ENCODE measurements at places on chromosomes 7 and 10. TPM values are rescaled to one million over a fixed set of nuclear protein-coding genes. Genes with fewer than 3 reads are reported as not detected.

Gene HK1
- 95.0 TPM for total RNA-seq

DNA sequence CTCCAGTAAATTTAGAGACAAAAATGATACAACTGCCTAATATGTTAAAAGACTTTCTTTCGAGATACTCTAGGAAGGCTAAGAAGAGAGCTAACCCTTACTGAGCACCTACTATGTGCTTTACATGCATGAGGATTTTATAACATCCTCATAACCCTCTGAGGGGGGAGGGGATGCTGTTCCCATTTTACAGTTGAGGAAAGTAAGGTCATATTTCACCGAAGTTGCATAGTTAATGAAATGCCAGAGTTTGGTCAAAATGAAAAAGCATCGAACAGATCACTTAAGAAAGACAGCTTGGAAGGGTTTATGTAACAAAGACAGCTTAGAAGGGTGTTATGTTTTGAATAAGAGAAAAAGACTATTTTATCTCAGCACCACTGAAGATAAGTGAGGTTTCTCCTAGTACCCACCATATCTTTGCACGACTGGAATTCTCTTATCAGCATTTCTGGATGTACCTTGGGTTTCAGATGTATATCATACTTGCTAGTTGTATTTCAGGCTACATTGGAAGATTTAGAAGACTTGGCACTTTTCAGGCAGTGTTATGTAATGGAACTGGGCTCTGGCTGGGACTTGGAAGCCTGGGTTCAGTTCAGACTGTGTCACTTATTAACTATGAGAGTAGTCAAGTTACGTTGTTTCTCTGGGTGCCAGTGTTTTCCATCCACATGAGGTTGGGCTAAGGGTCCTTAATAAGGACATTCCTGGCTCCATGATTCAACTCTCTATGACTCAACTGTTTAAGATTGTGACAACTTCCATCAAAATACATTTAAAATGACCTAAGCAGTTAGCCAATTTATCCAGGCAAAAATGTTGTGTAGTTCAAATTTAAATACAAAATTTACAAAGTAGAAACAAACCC lies 6.0 kb downstream of the RHOBTB1 start:
- H3K27me3 ChIP-seq = no peaks in the 10 kb centered on the region
- H3K4me3 ChIP-seq = no peak overlapping the region
- peak overlapping the region; percentile 34 for H3K27ac ChIP-seq
- peak; percentile 78 for DNase-seq
- H3K36me3 ChIP-seq = no peaks in the 10 kb centered on the region

Gene MBL2
- not detected for total RNA-seq

DNA sequence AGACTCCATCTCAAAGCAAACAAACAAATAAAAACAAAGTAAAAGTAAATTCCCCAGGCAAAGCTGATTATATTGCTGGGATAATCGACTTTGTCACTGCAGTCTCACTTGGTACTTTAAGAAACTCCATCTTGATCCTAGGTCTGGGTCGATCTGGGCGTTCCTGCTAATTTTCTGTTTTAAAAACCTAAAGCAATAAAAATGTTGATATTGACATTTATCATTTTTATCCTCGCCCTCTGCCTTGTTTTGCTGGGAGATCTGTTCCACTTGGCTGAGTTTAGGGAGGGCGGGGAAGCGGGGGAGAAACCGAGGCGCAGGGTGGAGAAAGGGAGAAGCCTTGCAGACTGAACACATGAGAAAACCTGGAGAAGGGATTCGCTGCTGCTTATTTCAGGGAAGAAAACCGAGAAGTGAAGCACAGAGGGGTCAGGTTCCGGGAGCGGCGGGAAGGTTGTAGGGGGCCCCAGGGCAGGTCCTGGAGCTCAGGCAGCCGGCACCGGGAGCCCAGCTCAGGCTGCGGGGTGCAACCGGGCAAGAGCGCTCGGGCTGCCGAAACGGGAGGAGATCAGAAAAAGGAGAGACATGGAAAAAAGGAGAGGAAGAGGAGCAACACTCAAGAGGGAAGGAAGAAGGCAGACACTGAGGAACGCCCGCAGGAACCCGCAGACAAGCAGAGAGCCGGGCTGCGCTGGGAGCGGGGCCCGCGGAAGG lies 27.3 kb upstream of the KMT2C start:
- no peaks in the 10 kb centered on the region for H3K4me1 ChIP-seq
- H3K4me3 ChIP-seq = peak overlapping the region; percentile 75
- H3K27ac ChIP-seq = peak overlapping the region; percentile 37
- H3K27me3 ChIP-seq = no peaks in the 10 kb centered on the region
- peak; percentile 61 for DNase-seq
- no peaks in the 10 kb centered on the region for H3K36me3 ChIP-seq

DNA sequence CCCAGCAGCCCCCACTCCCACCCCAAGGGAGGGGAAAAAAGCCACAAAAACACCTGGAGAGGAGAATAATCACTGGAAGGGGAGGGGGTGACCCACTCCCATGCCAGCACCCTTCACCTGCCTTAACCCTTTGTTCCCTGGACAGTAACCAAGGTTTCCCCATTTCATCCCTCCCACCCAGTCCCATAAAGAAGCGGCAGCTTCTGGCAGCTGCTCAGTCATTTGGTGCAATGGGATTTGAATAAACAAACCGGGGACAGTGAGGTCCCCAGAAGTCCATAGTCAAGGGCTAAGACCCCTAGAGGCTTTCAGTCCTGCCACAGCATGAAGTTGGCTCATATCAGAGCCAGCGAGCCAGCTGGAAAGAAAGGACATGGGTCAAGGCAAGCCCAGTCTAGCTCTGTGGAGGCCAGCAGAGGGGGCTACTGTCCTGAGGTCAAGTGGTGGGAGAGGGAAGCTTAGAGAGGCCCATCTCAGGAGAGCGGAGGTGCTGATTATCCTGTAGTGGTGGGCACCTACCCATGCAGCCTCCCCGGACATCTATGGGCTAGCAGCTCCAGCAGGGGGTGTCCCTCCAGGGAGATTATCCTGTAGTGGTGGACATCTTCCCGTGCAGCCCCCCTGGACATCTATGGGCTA lies 58.9 kb upstream of the LBX1 start:
- H3K36me3 ChIP-seq = no peaks in the 10 kb centered on the region
- peaks cover 4% of the 10 kb centered on the region for H3K4me1 ChIP-seq
- no peak overlapping the region for H3K27ac ChIP-seq
- peaks cover 69% of the 10 kb centered on the region for H3K27me3 ChIP-seq
- H3K4me3 ChIP-seq = no peak overlapping the region
- DNase-seq = no peak

GRCh38 chr10:130686689-130687300 lies 550.6 kb downstream of the GLRX3 start:
- no peak for DNase-seq
- H3K36me3 ChIP-seq = no peaks in the 10 kb centered on the region
- no peaks in the 10 kb centered on the region for H3K27me3 ChIP-seq
- no peak overlapping the region for H3K27ac ChIP-seq
- H3K4me3 ChIP-seq = no peak overlapping the region

DNA sequence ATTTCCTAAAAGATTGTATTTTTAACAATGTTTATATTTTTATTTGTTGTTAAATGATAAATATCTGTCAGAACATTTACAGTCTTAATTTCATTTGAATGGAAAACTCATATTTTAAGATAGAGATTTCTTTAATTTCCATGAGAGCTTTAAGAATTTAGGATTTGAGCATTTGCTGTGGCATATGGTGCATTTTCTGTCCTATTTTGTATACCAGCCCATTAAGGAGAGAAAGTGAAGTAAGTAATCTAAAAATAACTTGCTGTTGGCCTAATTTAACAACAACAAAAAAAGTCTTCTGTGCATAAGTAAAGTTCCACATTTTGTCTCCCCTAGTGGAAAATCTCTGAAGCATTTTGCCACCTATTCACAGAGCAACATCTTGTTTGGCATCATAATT lies 190.9 kb upstream of the PPP1R3A start:
- DNase-seq = no peak
- no peak overlapping the region for H3K4me3 ChIP-seq
- no peaks in the 10 kb centered on the region for H3K4me1 ChIP-seq
- H3K27me3 ChIP-seq = no peaks in the 10 kb centered on the region

DNA sequence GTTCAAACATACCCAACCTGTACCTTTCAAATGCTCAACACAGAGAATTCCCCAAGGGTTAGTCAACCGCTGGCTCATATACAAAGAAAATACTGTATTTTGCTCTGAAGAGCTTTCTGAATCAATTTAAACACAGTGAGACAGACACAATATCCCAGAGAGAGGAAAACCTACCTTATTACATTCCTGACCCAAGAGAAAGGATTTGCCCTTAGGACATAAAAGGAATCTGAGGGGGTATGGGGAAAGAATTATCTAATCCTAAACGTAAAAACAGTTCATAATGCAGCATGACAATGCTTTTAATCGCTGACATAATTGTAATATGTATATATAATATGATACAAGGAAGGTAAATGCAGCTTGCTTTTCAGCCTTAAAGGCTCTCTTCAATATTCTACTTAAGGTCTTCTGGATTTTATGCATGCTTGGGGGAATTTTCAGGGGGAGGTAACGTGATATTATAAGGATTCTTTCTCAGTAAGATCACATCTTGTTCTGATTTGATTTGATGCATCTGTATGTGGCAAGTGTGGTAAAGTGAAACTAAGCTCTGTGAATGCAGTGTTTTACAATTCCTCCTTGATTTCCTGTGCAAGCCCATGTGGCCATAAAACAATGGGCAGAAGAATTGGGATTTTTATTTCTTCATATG lies 240.5 kb downstream of the GLI3 start:
- peak overlapping the region; percentile 4 for H3K4me3 ChIP-seq
- DNase-seq = peak; percentile 81
- H3K27ac ChIP-seq = peak overlapping the region; percentile 76
- H3K36me3 ChIP-seq = no peaks in the 10 kb centered on the region
- peaks cover 48% of the 10 kb centered on the region for H3K4me1 ChIP-seq

GRCh38 chr7:120436487-120437060 lies 163.6 kb downstream of the KCND2 start:
- no peaks in the 10 kb centered on the region for H3K27me3 ChIP-seq
- H3K4me3 ChIP-seq = no peak overlapping the region
- no peak for DNase-seq
- no peaks in the 10 kb centered on the region for H3K36me3 ChIP-seq

DNA sequence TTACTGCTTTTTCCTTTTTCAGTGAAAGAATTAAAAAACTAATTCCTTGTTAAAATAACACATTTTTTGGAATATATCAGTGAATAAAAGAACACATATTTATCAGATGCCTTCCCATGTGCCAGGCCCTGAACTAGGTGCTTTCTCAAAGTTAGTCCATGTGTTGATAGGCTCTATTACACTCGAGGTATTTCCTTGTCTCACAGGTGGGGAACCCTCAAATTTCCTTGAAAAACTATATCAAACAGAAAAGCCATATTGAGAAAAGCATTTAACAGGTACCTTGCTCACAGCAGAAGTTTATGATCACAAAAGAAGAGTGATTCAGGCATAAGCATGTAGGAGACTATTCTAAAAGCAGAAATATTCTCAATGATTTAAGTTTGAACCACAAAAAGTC lies 75.6 kb upstream of the OGDHL start:
- no peak for DNase-seq
- H3K4me1 ChIP-seq = peaks cover 3% of the 10 kb centered on the region
- no peak overlapping the region for H3K27ac ChIP-seq

Gene SPDYE11
- not detected for total RNA-seq

- peaks cover 2% of the 10 kb centered on the region for H3K27me3 ChIP-seq
- H3K27ac ChIP-seq = no peak overlapping the region
- H3K4me1 ChIP-seq = no peaks in the 10 kb centered on the region
- no peak overlapping the region for H3K4me3 ChIP-seq
- no peaks in the 10 kb centered on the region for H3K36me3 ChIP-seq
Observed at GRCh38 chr7:149827089-149827981, 10.8 kb upstream of the ZNF862 start.

DNA sequence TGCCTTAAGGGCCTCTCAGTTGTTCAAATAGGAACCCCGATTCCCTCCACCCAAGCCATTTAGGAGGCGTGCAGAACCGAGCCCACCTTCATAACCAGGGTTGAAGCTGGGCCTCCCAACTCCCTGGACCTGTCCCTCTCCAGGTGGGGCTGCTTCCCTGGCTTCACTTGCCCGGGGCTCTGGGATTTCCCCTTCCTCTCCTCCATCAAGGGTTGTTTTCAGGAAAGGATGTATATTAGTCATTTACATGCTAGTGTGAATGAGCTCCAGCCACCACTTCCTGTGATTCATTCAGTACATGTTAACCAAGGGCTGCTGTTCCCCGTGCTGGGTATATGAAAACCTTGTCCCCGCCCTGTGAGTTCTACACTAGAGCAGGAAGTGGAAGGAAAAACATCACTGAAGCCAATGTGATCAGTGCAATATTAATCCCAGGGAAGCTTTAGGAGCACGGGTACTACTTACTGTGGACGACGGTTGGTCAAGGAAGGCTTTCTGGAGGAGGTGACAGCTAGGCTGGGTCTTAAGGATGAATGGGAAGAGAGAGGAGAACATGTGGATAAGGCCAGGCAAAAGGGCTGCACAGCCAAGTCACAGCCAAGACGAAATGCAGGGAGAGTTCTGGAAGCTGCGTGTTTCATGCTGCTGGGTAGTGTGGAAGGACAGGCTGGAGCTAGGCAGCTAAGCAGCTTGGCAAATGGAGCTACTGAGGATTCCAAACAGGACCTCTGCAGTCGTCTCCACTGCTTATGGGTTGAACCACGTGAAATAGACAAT lies 150.1 kb upstream of the SHH start:
- no peaks in the 10 kb centered on the region for H3K36me3 ChIP-seq
- DNase-seq = peak; percentile 91
- H3K4me3 ChIP-seq = no peak overlapping the region
- no peaks in the 10 kb centered on the region for H3K27me3 ChIP-seq
- H3K4me1 ChIP-seq = peaks cover 24% of the 10 kb centered on the region

Gene TMEM130
- total RNA-seq = 8.9 TPM

- peak overlapping the region; percentile 70 for H3K4me3 ChIP-seq
- peaks cover 57% of the 10 kb centered on the region for H3K4me1 ChIP-seq
- no peaks in the 10 kb centered on the region for H3K36me3 ChIP-seq
- no peaks in the 10 kb centered on the region for H3K27me3 ChIP-seq
- H3K27ac ChIP-seq = peak overlapping the region; percentile 62
Observed at GRCh38 chr10:21516242-21517131, 9.0 kb downstream of the SKIDA1 start.

DNA sequence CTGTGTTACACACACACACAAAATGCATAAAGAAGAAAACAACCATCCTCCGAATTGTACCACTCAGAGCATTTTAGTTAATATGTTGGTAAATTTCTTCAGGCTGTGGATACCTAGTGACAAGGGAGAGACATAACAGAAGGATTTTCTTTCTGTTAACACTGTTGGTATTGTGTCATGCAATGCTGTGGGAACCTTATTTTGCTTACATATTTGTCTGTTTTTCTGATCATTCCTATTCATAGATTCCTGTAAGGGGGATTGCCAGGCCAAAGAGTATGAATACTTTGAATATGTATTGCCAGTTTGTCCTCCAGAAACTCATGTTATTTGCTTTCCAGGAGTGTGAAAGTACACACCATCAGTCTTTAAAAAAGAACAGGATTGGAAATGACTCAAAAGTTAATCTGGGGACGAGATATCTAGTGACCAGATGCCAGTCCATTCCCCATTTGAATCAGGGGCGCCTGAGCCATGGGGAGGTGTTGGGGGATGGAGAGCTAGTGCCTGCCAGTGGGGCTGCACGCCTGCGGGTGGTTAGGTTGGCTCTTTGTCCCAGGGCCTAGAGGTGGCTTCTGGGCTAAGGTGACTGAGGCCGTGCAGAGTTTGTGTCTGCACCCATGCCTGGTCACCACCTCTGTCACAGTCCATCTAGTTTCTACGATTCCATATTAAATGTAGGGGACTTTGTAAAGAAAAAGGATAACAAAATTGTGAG lies 142.0 kb downstream of the PTPN20 start:
- H3K4me1 ChIP-seq = no peaks in the 10 kb centered on the region
- peaks cover 2% of the 10 kb centered on the region for H3K27me3 ChIP-seq
- no peak for DNase-seq
- H3K27ac ChIP-seq = no peak overlapping the region
- no peaks in the 10 kb centered on the region for H3K36me3 ChIP-seq

- no peak overlapping the region for H3K27ac ChIP-seq
- H3K27me3 ChIP-seq = peaks cover 74% of the 10 kb centered on the region
- DNase-seq = no peak
- H3K4me3 ChIP-seq = no peak overlapping the region
- no peaks in the 10 kb centered on the region for H3K36me3 ChIP-seq
Observed at GRCh38 chr7:20784388-20785156, 2.1 kb downstream of the SP8 start.

Gene SPDYE2B
- total RNA-seq = not detected
